ENCODE measurements at places on chromosomes 7 and 10.

- no peak for DNase-seq
These were observed 18.8 kb downstream of the MRPS24 start for GRCh38 chr7:43850348-43851116.

- DNase-seq = no peak
These were observed 95.1 kb upstream of the LRGUK start for GRCh38 chr7:134031835-134032617.

- no peak for DNase-seq
These were observed 19.8 kb downstream of the GPR141 start for GRCh38 chr7:37703361-37703760.

DNA sequence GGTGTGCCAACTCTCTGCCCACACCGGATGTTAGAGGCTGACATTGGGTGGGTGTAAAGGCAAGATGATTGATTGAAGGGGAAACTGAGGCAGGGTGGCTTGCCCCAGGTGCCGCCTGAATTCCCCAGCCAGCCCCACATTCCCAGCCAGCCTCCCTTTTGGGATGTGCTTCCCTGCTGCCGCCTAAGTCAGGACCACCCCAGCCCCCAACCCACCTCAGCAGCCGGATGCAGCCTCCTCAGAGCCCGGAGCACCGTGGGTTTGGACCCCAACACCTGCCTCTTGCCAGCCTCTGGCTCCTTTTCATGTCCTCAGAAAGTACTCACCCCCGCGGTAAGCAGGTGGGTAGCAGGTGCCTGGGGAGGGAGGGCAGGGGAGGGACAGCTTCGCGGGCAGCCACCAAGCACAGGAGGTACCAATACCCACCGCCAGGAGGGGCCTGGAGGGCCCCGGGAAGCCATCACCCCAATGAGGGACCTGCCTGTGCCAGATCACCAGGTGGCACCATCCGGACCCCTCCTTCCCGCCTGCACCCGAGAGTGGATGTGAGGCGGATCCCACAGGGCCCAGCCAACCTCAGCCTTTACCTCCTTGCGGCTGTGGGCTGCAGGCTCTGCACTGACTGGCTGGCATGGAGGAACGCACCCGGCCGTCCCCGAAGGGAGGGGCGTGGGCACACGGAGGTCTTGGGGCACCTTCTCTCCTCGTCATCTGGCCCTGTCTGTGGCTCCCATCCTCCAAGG is 60.5 kb downstream of the PWWP2B start:
- no peak for DNase-seq

DNA sequence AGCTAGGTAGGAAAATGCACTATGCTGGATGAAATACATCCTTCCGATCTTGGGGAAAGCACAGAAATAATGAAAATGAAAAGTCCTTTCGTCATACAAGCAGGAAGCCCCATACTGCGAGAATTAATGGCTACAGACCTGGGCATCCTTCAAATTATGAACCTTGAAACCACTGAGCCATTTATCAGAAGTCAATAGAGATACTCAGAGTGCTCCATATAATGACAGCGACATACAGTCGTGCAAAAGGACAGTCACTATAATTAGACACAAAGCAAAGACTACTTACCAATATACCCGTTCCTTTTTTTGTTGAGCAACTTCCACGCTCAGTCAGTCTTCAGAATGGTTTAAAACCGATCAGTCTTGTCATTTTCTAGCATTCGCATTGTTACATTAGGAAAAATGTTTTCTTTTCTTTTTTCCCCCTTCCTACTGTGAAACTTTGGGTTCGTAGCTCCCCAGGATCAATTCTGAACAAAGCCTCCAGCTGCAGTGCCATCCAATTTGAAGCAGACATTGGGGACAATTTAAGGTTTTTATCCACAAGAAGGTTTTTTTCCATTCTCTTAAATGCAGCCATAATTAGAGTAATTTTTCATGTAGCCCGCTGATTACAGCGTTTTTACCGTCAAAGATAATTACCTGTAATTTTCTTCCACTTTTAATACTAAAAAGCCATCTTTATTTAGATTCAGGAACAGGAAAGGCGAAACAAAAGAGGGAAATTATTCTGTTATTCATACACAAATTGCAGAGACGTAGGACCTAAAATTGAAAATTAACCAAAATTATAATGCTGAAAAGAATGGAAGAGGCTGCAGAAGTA is 6.4 kb downstream of the DLX6 start:
- peak; percentile 95 for DNase-seq

DNA sequence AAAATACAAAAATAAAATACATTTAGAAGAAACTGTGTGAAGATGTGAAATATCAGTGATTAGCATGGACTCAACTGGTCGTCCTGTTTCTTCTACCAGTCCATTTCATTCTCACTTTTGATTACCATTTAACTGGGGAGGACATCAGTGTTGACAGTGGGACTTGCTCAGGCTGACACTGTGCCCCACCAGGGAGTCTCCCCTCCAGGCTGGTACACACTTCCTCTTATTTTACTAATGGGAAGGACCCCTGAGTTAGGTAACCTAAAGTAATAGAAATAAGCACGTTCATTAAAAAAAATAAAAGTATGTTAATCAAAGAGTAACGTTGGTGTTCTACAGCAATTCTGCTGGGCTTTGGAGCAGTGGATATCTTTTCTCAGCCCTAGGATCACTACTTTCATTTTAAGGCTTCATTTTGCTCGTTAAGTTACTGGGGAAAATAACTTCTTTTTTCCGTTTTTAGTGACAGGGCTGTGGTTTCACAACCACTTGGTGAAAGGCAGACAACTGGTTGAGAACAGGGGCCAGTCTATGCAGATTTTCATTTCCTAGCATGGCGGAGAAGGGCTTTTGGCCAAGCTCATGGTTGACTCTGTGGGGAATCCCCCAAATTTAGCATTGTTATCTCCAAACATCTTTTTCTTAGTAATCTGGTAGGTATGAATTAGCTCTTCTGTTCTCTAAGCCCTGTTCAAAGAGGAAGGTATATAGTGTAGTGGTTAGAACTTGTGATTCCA is 2.1 kb downstream of the SNX10 start:
- DNase-seq = no peak

GRCh38 chr7:36944838-36945237 is 220.5 kb upstream of the AOAH start:
- peak; percentile 78 for DNase-seq

- peak; percentile 11 for DNase-seq
These were observed at the start of gene MDFIC for GRCh38 chr7:114922026-114922651. Gene MDFIC, plus strand, starts transcription at chr7:114922094. Its CDS starts 940 bp downstream, at chr7:114923034.

DNA sequence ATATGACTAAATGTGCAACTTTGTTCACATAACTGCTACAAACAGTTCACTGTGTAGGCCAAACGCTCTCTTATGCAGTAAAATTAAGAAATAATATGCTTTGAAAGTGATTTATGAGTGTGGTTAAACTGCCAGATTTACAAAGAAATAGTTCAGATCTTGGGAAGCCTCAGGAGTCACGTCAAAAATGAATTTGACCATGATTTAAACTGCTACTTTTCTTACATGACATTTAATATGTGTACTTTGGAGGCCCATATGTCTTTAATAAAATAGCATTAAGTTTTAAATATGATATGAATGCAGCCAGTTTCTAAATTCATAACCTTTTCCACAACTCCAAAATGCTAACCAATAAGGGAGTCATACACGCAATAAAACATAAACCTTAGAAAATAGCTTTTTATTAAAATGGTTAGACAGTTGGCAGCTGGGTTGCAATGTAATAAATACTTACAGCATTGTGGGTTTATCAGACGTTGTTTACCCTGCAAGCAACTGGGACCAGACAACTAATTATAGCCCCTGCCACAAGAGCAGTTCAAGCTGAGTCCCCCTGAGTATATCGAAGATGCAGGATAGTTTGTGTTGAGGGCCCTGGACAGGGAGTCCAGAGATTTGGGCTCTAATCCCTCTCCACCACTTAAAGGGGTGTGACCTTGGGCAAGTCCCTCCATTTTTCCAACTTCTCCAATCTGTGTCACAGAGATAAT is 640.4 kb downstream of the LRMDA start:
- DNase-seq = no peak

- no peak for DNase-seq
These were observed 69.4 kb upstream of the OGDHL start for GRCh38 chr10:49831352-49832035.

GRCh38 chr7:40200791-40201190 is 66.0 kb downstream of the SUGCT start:
- no peak for DNase-seq

GRCh38 chr10:124837687-124838086 is 36.1 kb downstream of the ABRAXAS2 start:
- DNase-seq = no peak

GRCh38 chr7:143426479-143427142 is 16.6 kb upstream of the TAS2R60 start:
- DNase-seq = no peak

DNA sequence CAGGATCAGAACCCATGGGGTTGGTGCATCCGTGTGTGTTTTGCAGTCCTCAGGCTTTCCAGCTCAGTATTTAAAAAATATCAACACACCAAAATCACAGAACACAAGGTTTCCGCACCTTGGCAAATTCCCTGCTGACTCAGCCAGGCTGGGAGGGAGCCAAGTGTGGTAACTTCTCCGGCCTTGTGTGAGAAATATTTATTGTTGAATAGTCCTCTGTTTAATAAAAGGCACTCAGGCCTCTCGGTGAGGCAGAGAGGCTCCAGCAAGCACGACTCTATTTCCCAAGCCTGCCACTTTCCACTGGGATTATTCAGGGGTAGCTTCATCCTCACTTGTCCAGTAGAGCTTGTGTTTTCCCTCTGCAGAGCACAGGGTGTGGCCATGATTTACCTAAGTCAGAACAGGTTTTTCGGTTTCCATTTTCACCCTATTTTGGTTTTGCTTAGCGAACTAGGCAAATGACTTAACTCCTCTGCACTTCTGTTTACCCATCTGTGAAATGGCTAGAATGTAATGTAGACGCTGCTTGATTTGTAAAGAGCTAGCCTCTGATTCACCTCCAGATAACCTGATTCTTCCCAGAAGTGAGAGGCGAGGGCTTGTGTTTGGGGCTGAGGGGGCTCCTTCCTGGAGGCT is 13.0 kb upstream of the CHST15 start:
- DNase-seq = no peak

GRCh38 chr10:119817991-119818888 is 54.4 kb downstream of the MCMBP start:
- no peak for DNase-seq

- peak; percentile 35 for DNase-seq
These were observed 116.8 kb upstream of the SH2B2 start for GRCh38 chr7:102169651-102170392.
